A673 (cell line): ENCODE measurements at places on chromosomes 1 and 21.
A peak's percentile ranks its signal among the peaks of the same experiment; 100 is the strongest.

GRCh38 chr1:12296623-12297022 is 66.8 kb downstream of the VPS13D start:
- H3K4me3 ChIP-seq = no peak overlapping the region
- H3K27me3 ChIP-seq = no peaks in the 10 kb centered on the region
- no peaks in the 10 kb centered on the region for H3K4me1 ChIP-seq
- no peak for DNase-seq
- peak overlapping the region; percentile 1 for H3K27ac ChIP-seq

DNA sequence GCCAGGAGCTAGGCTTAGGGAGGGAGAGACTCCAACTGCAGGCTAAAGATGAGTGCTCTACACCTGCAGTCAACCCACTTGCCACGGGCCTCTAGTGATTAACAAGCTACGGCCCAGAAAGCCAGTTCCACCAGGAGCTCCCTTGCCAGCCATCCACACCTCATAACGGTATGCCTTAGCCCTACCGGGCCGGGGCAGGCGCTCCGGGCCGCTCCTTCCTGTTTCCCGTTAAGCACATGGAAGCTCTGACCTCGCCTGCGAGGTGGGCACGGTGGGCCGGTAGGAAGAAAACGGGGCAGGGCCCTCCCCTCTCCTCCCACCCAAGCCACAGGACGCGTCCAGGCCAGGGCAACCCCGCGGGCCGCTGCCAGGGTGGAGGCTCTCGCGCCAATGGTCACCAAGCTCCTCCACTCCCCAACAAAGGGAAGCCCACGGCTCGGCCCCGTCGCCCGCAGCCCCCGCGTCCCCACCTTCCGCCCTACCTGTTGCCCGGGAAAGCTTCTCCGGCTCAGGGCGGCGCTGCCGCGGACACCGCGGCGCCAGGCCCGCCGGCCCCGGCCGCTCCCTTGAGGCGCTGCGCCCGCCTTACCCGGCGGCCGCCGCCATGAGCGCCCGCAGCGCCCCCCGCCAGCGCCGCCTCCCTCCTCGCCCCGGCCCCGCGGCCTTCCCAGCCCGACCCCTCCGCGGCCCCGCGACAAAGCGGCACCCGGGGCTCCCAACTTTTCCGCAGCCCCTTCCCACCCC is 627 bp downstream of the CERS2 start:
- H3K4me1 ChIP-seq = peaks cover 41% of the 10 kb centered on the region
- peak overlapping the region; percentile 97 for H3K27ac ChIP-seq
- peaks cover 2% of the 10 kb centered on the region for H3K36me3 ChIP-seq
- H3K27me3 ChIP-seq = no peaks in the 10 kb centered on the region
- DNase-seq = peak; percentile 23

DNA sequence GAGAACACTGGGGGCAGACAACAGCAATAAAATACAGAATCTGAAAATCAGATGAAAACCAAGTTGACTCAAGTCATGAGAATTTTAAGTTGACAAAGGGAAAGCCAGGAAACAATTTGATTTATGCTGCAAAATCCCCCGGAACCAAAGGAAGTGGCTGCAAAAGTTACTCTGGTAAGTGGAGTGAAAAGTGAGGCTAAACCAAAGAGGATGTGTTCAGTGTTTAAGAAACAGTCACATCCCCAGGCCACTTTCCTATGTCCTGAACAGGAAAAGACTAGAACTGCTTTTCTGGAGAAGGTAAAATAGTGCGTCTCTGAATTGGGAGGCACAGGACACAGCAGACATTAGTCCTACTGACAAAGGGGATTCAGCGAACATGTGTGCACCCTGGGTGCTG is 5.9 kb downstream of the TARBP1 start:
- peaks cover 33% of the 10 kb centered on the region for H3K4me1 ChIP-seq
- peak; percentile 50 for DNase-seq
- no peaks in the 10 kb centered on the region for H3K27me3 ChIP-seq
- H3K36me3 ChIP-seq = no peaks in the 10 kb centered on the region
- peak overlapping the region; percentile 53 for H3K27ac ChIP-seq

DNA sequence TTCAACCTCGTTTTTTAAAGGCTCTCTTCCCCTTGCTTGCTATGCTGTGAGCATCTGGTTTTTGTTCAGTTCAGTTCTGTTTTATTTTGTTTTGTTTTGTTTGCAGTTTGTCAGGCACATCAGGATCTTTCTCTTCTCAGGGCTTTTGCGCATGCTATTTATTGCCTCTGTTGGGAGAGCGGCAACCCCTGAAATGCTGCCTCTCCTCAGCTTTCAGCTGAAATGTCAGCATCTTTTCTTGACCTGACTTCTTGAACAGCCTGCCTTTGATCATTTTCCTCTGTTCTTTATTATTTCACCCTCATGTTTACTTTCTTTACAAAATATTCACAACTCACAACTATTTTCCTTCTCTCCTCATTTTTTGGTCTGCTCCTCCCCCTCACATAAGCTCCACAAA is 50.4 kb upstream of the RC3H1 start:
- no peak for DNase-seq
- H3K36me3 ChIP-seq = no peaks in the 10 kb centered on the region
- no peaks in the 10 kb centered on the region for H3K27me3 ChIP-seq
- no peak overlapping the region for H3K4me3 ChIP-seq
- no peaks in the 10 kb centered on the region for H3K4me1 ChIP-seq

DNA sequence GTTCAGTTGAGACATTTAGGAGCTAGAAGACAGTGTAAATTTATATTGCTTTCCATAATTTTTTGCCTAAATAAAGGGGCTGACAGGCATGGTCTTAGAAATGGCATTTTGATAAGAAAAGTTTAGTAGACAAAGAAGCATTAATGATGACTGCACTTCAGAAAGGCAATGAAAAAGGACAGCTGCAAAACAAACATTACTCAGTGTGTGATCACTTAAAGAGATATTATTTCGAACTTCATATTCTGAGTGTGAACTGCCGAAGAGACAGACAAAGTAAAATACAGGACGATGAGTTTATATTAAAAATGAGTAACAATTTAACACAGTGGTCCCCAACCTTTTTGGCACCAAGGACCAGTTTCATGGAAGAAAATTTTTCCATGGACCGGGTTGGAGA is 243.1 kb downstream of the DPYD start:
- no peaks in the 10 kb centered on the region for H3K36me3 ChIP-seq
- H3K27me3 ChIP-seq = no peaks in the 10 kb centered on the region
- no peak overlapping the region for H3K27ac ChIP-seq
- no peak overlapping the region for H3K4me3 ChIP-seq

DNA sequence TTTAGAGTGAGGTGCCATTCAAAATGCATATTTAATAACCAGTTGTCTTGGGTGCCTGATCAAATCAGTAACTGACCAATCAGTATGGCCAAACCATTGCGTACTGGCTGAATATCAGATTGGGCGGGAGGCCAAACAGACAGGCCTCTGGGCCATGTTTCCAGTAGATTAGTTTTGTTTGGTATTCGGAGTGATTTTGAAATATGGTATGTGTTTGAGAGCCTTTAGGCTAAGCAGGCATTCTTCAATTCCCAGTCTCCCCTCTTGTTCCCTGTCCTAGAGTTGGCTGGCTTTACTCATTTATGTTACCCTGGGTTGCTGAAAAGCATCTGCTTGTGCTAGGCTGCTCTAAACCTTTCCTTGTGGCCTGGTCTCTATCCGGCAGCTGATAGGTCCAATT is 80.1 kb downstream of the BACH1 start:
- H3K4me3 ChIP-seq = no peak overlapping the region
- no peaks in the 10 kb centered on the region for H3K4me1 ChIP-seq
- no peak overlapping the region for H3K27ac ChIP-seq
- no peaks in the 10 kb centered on the region for H3K36me3 ChIP-seq
